Calu3 (cell line): ENCODE measurements at places on chromosomes 16 and 17. TPM values are rescaled to one million over a fixed set of nuclear protein-coding genes. Genes with fewer than 3 reads are reported as not detected.

DNA sequence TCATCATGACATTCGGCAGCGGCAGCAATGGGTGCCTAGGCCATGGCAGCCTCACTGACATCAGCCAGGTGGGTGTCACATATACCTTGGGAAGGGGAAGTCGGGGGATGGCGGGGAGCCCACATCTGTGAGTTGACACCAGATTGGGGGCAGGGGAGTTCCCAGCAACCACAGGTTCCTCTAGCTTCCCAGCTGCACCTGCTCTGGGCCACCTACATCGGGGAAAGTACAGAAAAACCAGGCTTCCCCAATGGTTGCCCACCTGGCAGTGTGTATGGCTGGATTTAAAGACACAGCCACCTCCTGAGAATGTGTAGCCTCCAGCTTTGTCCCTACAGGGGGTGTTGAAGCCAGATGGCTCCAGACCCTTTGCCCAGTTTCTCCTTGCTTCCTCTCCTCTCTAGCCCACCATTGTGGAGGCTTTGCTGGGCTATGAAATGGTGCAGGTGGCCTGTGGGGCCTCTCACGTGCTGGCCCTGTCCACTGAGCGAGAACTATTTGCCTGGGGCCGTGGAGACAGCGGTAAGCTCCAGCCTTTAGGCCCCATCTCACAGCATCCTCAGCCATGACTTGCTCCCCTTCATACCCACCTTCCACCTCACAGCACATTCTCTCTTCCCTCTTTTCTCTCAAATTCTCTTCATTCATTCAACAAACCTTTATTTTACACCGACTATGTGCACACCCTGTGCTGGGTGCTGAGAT lies 5.0 kb upstream of the TRAF4 start:
- DNase-seq = no peak
- peaks cover 38% of the 10 kb centered on the region for H3K36me3 ChIP-seq
- no peaks in the 10 kb centered on the region for H3K27me3 ChIP-seq
- H3K4me3 ChIP-seq = no peak overlapping the region
- H3K27ac ChIP-seq = no peak overlapping the region

Gene GPR142
- total RNA-seq = not detected in 2 replicates

DNA sequence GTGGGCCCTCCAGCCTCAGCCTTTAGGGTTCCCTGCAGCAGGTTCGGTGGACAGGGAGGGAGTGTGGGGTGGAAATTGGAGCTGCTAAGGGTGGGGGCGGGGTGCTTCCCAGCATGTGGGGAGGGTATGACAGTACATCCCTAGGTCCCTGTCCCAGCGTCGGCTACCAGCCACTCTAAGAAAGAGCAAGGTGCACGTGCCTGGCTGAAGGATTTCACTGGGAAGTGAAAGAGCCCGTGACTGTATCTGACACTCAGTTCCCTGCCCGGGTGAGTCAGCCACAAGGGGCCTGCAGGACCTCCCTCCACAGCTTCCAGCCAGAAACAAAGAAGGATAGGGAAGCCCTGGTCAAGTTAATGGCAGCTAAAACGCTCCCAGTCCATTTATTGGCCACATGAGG lies 4.1 kb downstream of the SNRNP25 start:
- H3K27me3 ChIP-seq = no peaks in the 10 kb centered on the region
- DNase-seq = no peak
- no peak overlapping the region for H3K4me3 ChIP-seq
- peaks cover 52% of the 10 kb centered on the region for H3K36me3 ChIP-seq

Gene NDRG4
- total RNA-seq = 4.9 and 6.1 TPM in 2 replicates

Gene IL21R
- total RNA-seq = not detected in 2 replicates

GRCh38 chr16:85376292-85377095 lies 236.6 kb upstream of the GSE1 start:
- H3K36me3 ChIP-seq = no peaks in the 10 kb centered on the region
- no peaks in the 10 kb centered on the region for H3K4me1 ChIP-seq
- peaks cover 68% of the 10 kb centered on the region for H3K27me3 ChIP-seq
- H3K27ac ChIP-seq = no peak overlapping the region
- H3K4me3 ChIP-seq = no peak overlapping the region

Gene SLC16A11
- not detected in 2 replicates for total RNA-seq

DNA sequence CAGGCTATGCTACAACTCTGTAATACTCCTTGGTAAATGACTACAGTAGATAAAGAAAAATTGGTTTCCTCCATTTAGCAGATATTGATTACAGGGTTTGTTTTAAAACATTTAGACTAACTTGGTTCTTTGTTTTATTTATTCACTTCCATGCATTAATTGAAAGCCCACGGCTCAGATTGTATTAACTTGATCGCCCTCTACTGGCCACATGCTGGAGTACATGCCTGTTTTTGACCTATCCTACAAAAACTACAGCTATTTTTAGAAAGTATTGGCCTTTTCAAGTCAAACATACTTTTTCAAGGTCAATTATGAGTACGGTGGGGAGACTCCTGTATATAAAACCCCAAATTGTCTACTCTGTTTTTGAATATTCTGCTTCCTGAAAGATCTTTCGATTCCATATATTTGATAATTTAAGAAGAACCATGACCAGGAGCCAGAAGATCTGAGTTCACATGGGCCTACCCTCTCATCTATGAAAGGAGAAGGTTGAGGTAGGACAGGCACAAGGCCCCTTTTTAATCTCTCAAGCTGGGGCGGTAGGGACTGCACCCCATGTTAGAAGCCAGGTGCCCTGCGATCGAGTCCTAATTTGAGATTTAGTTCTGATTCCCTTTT lies 51.8 kb downstream of the CA10 start:
- H3K4me1 ChIP-seq = no peaks in the 10 kb centered on the region
- DNase-seq = peak; percentile 71
- no peak overlapping the region for H3K4me3 ChIP-seq

DNA sequence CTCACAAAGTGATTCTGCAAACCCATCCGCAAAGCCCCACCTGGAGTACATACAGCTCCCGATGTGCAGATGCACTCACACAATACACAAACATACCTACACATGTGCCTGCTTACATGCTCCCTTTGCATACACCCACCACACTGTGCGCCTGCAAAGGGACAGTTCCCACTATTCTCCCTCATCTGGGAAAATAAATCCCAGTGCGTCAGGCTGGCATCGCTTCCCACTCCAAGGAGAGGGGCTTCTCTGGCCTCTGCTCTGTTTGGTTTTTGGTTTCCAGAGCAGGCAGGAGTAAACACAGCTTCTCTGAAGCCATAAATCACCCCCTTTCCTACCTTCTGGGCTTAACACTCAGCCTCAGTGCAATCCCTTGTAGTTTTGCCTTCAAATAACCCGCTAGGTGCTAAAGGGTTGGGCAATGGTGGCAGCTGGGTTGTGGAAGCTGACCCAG lies 14.7 kb downstream of the HOXB4 start:
- H3K27ac ChIP-seq = no peak overlapping the region
- peaks cover 61% of the 10 kb centered on the region for H3K36me3 ChIP-seq
- DNase-seq = no peak
- H3K4me3 ChIP-seq = no peak overlapping the region
- peaks cover 53% of the 10 kb centered on the region for H3K4me1 ChIP-seq

GRCh38 chr17:12257176-12257575 lies 236.5 kb downstream of the MAP2K4 start:
- no peaks in the 10 kb centered on the region for H3K36me3 ChIP-seq
- no peak overlapping the region for H3K27ac ChIP-seq
- DNase-seq = no peak
- H3K4me3 ChIP-seq = no peak overlapping the region

Gene ANKS3
- 44.7 and 46.9 TPM in 2 replicates for total RNA-seq

Gene CDC27
- 132 and 133 TPM in 2 replicates for total RNA-seq

GRCh38 chr17:18074566-18075272 lies 13.0 kb upstream of the DRG2 start:
- DNase-seq = no peak
- H3K27ac ChIP-seq = no peak overlapping the region
- H3K4me3 ChIP-seq = no peak overlapping the region
- H3K4me1 ChIP-seq = no peaks in the 10 kb centered on the region

DNA sequence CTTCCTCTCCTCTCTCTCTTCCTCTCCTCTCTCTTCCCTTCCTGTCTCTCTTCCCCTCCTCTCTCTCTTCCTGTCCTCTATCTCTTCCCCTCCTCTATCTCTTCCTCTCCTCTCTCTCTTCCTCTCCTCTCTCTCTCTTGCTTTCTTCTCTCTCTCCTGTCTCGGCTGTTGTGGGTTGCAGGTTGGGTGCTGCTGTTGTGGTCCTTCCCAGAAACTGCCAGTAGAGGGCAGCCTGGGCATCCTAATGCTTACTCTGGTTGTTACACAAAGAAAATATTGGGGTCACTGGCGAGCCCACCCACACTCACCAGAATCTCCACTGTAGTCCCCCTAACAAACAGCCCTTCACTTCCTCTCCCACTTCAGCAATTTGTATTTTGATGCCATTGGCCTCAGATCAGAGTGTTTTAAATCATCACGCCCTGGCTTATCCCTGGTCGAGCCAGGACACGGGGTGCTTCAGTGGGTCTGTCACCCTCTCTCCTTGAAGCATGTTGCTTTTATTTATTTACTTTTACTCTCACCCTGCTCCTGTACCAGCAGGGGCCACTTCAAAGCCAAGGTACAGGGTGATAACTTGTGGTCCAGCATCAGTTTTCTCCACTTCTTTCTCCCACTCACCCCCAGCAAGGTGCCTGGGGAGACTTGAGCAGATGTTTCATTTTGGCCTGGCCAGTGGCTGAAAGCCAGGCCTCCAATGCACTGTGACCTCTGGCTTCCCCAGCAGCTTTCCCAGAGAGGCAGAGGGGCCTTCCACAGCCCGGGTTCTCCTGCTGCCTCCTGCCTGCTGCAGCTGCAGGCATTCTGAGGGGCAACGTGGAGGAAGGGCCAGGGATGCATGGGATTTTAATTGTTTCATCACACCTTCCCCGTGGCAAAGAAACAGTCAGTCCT lies 4.7 kb upstream of the MMP15 start:
- H3K27me3 ChIP-seq = no peaks in the 10 kb centered on the region
- no peak overlapping the region for H3K4me3 ChIP-seq
- H3K36me3 ChIP-seq = peaks cover 25% of the 10 kb centered on the region
- DNase-seq = peak; percentile 76
- H3K27ac ChIP-seq = no peak overlapping the region

Gene MRPL45
- 171 and 174 TPM in 2 replicates for total RNA-seq

- H3K36me3 ChIP-seq = no peaks in the 10 kb centered on the region
- peaks cover 14% of the 10 kb centered on the region for H3K27me3 ChIP-seq
- peaks cover 5% of the 10 kb centered on the region for H3K4me1 ChIP-seq
- no peak overlapping the region for H3K27ac ChIP-seq
Observed at GRCh38 chr16:19288872-19289799, 3.6 kb downstream of the CLEC19A start.

Gene ERN2
- total RNA-seq = 3.2 and 9.3 TPM in 2 replicates

Gene TMC8
- total RNA-seq = 1.1 and 2.1 TPM in 2 replicates

Gene DLX4
- total RNA-seq = 2.4 and 2.5 TPM in 2 replicates

- H3K27me3 ChIP-seq = peaks cover 2% of the 10 kb centered on the region
- no peak for DNase-seq
- H3K4me1 ChIP-seq = peaks cover 43% of the 10 kb centered on the region
- H3K27ac ChIP-seq = no peak overlapping the region
- no peak overlapping the region for H3K4me3 ChIP-seq
Observed at GRCh38 chr16:66900721-66901441, 17.8 kb downstream of the CDH16 start.

GRCh38 chr16:76653390-76654026 lies 376.3 kb downstream of the CNTNAP4 start:
- H3K36me3 ChIP-seq = no peaks in the 10 kb centered on the region
- H3K4me1 ChIP-seq = peaks cover 12% of the 10 kb centered on the region
- H3K4me3 ChIP-seq = no peak overlapping the region
- DNase-seq = peak; percentile 44
- H3K27me3 ChIP-seq = peaks cover 13% of the 10 kb centered on the region

GRCh38 chr16:87652799-87653198 lies 50.5 kb downstream of the JPH3 start:
- H3K27me3 ChIP-seq = peaks cover 98% of the 10 kb centered on the region
- H3K27ac ChIP-seq = no peak overlapping the region
- no peak for DNase-seq
- H3K4me3 ChIP-seq = no peak overlapping the region

- DNase-seq = peak; percentile 38
- no peak overlapping the region for H3K27ac ChIP-seq
- H3K36me3 ChIP-seq = no peaks in the 10 kb centered on the region
- no peak overlapping the region for H3K4me3 ChIP-seq
Observed at GRCh38 chr16:13909872-13910303, 10.1 kb upstream of the ERCC4 start.

GRCh38 chr16:65392806-65393565 lies 271.1 kb upstream of the CDH11 start:
- DNase-seq = no peak
- no peaks in the 10 kb centered on the region for H3K27me3 ChIP-seq
- H3K36me3 ChIP-seq = no peaks in the 10 kb centered on the region
- H3K4me1 ChIP-seq = no peaks in the 10 kb centered on the region
- no peak overlapping the region for H3K27ac ChIP-seq
- H3K4me3 ChIP-seq = no peak overlapping the region

- peaks cover 90% of the 10 kb centered on the region for H3K27me3 ChIP-seq
- H3K27ac ChIP-seq = no peak overlapping the region
- no peak for DNase-seq
- H3K4me3 ChIP-seq = no peak overlapping the region
- peaks cover 9% of the 10 kb centered on the region for H3K4me1 ChIP-seq
- no peaks in the 10 kb centered on the region for H3K36me3 ChIP-seq
Observed at GRCh38 chr17:74353446-74354060, 8.1 kb downstream of the BTBD17 start.

DNA sequence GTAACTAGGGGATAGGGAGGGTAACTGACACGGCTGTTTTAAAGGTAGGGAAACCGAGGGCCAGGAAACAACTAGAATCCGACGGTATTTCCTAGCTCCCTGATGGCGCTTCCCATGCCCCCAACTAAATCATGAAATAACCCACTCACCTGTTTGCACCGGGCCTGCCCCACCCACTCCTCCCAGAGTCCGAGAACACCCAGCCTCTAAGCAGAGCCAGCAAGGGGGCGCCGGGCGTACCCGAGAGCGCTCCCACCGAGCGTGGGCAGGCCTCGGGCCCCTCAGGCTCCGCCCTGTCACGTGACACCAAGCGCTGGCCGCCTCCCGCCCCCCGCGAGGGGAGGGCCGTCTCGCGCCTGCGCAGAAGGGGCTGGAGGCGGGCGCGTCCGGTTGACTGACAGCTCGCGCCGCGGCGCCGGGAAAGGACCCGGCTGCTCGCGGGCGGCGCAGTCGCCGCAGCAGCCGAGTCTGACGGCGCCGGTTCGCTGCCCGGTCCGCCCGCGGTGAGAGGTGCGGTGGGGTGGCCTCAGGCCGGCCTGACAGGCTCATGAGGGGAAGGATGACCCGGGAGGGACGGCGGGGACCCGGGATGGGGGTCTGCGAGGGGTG lies at the start of gene KIAA0513:
Gene KIAA0513 (plus strand): TSS at position 447 of the 609 bp plus-strand sequence. CDS start 39,277 bp downstream, outside the sequence.
- H3K27me3 ChIP-seq = no peaks in the 10 kb centered on the region
- H3K27ac ChIP-seq = peak within 1 kb of the TSS; percentile 77
- H3K4me3 ChIP-seq = peak within 1 kb of the TSS; percentile 85
- peak; percentile 98 for DNase-seq
- H3K4me1 ChIP-seq = peaks cover 33% of the 10 kb centered on the region
- peaks cover 36% of the 10 kb centered on the region for H3K36me3 ChIP-seq

Gene KREMEN2
- total RNA-seq = 0.51 TPM in 1 of 2 replicates, not detected in the other

GRCh38 chr17:78991906-78992532 lies 12.3 kb upstream of the LGALS3BP start:
- H3K4me1 ChIP-seq = peaks cover 39% of the 10 kb centered on the region
- no peaks in the 10 kb centered on the region for H3K27me3 ChIP-seq
- no peak overlapping the region for H3K4me3 ChIP-seq
- DNase-seq = no peak

Gene PTX4
- total RNA-seq = not detected in 2 replicates
